Activated CD8-positive, alpha-beta memory T cell treated with anti-CD3 and anti-CD28 coated beads for 1 hour (primary cell): ENCODE measurements at places on chromosomes 12 and 14.

DNA sequence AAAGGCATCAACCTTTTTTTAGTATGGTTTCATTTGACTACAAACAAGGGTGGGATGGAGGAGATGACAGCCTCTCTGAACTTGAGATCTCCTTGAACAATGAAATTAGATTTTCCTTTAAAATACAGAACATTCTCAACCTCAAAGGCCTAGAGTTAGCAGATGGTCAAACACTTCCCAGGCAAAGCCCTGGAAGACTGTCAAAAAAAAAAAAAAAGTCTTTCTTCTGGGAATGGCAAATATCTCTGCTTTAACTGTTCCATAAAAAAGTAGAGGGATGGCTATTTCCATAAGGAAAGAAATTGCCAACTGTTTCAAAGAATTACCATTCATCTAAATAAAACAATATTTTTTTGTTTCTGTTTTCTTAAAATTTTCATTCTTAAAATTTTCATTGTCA is 870.8 kb downstream of the GALC start:
- DNase-seq, result no peak

- DNase-seq, result no peak
These were observed 399.9 kb downstream of the FOXG1 start for GRCh38 chr14:29166507-29166906.

- no peak for DNase-seq
These were observed 272.5 kb downstream of the C12orf50 start for GRCh38 chr12:87756721-87757120.

GRCh38 chr12:14868916-14869506 is 16.6 kb downstream of the MGP start:
- DNase-seq, result no peak

DNA sequence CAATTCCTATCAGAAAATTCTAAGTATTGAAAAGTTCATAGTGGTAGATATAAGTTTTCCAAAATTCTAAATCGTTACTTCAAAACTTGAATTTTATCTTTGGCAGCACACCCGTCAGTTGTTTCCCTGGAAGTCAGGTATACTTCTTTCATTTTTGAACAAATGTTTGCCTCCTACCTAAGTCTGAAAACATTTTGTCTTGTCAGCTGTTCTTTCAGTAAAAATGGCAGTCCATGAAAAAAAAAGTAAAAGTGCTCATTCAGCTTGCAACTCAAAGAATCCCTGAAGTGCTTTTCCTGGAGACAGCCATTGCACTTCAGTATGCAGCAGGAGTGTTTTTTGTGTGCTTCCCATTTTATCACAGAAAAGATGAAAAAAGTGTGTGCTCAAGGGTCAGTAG is 130.1 kb upstream of the NEDD1 start:
- no peak for DNase-seq

- no peak for DNase-seq
These were observed 243.7 kb downstream of the BCAT1 start for GRCh38 chr12:24705216-24705615.

DNA sequence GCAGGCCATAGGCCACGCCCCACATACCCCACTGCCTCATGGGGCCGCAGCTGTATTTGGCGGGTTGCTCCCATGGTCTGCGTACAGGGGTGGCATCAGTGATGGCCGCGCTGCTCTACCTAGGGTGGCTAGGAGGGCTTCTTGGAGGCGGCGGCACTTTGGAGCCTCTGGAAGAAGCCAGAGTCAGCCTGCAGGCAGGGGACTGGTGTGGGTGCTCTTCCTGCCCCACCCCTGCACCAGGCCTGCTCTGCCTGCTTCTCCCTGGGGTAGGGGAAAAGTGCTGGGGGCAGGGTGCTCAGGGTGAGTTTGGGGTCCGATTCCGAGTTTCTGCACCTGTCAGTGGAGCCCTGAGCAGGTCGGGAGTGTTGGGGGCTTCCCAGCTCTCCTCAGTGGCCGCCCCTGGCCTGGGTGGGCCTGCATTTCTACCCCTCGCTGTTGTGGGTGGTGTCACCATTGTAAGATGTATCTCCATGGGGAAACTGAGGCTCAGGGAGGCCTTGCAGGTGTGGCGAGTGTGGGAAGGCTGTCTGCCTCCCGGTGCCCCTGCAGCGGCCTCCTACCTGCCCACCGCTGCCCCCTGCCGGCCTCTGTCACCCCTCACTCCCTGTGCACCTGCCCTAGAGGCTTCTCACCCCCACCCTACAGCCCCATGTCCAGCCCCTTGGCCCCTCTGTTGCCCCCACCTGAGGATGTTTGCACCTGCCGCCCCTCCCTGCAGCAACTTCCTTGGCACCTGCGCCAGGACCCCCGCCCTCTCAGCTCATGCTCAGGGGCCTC is 5.5 kb downstream of the CEP170B start:
- no peak for DNase-seq

DNA sequence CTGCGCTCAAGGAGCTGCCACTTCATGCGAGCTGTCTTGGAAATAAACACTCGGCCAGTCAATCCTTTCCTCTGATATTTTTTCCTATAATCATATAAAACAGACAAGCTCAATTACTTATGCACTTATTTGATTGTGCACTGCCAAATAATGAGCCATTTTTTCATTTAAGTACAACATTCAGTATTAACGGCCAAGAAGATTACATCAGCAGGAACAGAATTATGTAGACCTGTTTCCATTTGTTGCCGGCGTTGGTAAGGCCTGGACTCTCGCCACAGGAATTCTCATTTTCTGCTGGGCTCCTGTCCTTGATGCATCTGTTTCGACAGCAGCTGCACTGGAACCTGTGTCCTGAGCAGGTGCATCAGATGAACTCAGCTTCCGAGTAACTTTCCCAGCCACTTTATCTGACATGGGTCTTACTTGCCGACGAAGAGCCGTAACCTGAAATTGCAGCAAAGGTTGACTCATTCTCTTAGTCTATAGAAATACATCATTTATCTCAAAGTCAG is 110.2 kb downstream of the KIF21A start:
- DNase-seq, result no peak

DNA sequence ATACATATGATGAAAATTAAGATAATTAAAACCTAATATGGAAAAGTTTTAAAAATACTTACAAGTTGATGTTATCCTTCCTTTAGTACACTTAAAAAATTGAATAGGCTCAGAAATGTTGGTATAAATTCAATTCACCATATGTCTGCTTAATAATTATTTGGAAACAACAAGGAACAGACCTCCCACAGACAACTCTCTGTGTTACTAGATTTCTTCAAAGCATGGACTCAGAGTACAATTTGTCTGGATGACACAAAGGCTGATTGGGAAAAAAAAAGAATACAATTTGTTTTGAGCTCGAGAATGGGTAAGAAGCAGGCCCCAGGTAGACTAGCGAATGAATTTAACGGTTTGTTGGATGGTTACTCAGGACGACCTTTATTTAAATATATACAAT is 48.9 kb upstream of the BTG1 start:
- DNase-seq, result no peak

DNA sequence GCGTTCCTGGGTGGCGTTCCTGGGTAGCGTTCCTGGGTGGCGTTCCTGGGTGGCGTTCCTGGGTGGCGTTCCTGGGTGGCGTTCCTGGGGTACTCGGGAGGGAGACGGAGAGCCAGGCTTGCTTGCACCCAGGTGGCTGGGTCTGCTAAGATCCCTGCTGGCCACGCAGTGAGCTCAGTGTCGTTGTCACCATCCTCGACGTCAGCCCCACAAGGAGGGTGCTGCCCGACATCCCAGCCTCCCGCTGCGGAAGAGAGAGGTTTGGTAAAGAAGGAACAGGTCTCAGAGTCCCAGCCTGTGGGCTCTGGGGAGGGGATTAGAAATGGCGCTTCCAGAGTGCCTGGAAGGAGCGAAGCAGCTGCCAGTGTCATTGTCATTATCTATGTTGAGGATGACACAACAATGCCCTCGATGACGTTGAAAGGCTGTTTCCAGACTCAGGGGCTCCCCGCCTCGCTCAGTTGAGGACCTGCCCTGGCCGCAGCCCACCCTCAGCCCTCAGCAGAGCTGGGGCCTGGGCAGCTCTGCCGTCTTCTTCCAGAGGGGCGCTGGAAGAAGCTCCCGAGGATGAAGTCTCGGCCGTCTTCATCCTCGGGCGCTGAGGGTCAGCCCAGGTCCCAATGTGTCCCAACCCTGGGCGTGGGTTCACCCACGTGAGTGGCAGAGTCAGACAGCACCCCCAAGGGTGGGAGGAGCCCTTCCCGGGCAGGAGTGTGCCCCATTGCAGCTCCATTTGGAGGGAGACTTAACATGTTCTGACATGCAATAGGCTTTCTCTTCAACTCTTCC is 328.8 kb downstream of the ADGRD1 start:
- DNase-seq, result no peak

DNA sequence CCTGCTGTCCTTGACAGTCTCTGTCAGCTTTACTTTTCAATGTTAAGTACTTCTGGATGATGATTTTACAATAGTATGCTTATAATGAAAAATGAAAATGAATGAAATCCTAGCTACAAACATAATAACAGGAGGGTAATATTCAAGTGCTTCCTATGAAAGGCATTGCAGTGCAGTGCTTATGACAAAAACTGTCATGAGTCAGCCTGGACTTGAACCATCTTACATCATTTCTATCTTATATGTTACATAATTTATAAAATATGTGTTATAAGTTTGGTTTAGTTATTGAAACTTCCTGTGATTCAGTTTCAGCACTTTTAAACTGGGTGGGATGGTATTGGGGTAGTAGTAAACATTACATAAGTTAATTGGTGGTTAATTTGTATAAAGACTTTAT is 451.7 kb downstream of the TMEM117 start:
- DNase-seq, result no peak

- DNase-seq, result no peak
These were observed 16.7 kb upstream of the PAPLN start for GRCh38 chr14:73220634-73221033.

DNA sequence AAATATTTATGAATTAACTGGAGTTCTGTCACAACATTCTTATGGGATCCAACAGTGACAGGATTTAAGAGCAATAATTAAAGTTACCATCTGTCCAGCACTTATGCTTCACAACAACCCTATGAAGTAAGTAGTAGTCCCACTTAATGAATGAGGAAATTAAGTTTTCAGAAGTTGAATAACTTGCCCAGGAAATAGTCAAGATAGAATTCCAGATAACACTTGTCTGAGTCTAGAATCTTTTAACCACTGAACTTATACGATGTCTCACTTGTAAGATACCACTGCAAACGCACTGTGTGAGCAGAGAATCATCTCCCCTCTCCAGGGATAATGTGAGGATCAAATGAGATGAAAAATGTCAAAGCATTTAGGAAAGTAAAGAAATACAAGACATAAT is 3.3 kb upstream of the TTC9 start:
- DNase-seq, result no peak

GRCh38 chr12:107478881-107479280 is 206.7 kb upstream of the PWP1 start:
- DNase-seq, result no peak

- no peak for DNase-seq
These were observed 478.0 kb downstream of the RMST start for GRCh38 chr12:97940629-97941028.

DNA sequence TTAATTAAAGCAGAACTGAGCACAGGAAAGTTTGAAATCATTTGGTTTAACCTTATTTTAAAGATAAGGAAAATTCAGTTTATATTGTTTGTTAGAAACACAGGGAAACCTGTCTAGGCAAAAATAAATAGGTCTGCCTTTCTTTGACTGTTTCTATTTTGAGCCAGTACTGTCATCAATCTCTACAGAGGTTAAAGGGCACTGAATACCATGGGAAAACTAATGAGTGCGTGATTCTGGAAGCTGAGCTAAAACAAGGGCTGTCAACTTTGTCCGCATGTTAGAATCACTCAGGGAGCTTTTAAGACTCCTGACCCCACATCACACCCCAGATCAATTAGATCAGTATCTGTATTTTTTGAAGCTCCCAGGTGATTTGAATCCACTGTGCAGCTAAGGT is 38.8 kb downstream of the NOPCHAP1 start:
- no peak for DNase-seq

DNA sequence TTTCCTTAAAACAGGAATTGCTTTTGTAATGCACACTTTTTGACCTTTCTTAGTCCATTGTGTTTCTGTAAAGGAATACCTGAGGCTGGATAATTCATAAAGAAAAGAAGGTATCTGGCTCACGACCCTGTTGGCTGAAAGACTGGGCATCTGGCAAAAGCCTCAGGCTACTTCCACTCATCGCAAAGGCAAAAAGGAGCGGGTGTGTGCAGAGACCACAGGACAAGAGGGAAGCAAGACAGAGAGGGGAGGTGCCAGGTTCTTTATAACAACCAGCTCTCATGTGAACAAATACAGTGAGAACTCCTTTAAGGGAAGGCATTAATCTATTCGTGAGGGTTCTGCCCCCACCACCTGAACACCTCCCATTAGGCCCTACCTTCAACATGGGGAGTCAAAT is 182.1 kb downstream of the C12orf50 start:
- DNase-seq, result no peak
